ENCODE measurements at places on chromosomes 2 and 18. TPM values are rescaled to one million over a fixed set of nuclear protein-coding genes. Genes with fewer than 3 reads are reported as not detected.

The COL3A1 gene
- total RNA-seq = 12.5 TPM

The GPR155 gene
- 0.87 TPM for total RNA-seq

The MOB4 gene
- 36.3 TPM for total RNA-seq

The TCF23 gene
- not detected for total RNA-seq

The MARCHF4 gene
- total RNA-seq = 6.9 TPM

The DHRS9 gene
- total RNA-seq = 0.14 TPM

The FSHR gene
- total RNA-seq = not detected

The AFF3 gene
- total RNA-seq = 0.35 TPM

The MZT2B gene
- total RNA-seq = 369 TPM

The GULP1 gene
- total RNA-seq = 44.1 TPM

The IL36B gene
- total RNA-seq = not detected

The NR4A2 gene
- total RNA-seq = not detected

The ANKRD53 gene
- 0.75 TPM for total RNA-seq

The GNAL gene
- 3.2 TPM for total RNA-seq

The CHAC2 gene
- total RNA-seq = 21.1 TPM

The FAM124B gene
- not detected for total RNA-seq

The ZC3H8 gene
- 3.7 TPM for total RNA-seq

- no peak for DNase-seq
Observed at GRCh38 chr2:121336528-121337294, 51.7 kb upstream of the TFCP2L1 start.

- DNase-seq = no peak
Observed at GRCh38 chr18:48636436-48636835, 97.6 kb downstream of the CTIF start.

DNA sequence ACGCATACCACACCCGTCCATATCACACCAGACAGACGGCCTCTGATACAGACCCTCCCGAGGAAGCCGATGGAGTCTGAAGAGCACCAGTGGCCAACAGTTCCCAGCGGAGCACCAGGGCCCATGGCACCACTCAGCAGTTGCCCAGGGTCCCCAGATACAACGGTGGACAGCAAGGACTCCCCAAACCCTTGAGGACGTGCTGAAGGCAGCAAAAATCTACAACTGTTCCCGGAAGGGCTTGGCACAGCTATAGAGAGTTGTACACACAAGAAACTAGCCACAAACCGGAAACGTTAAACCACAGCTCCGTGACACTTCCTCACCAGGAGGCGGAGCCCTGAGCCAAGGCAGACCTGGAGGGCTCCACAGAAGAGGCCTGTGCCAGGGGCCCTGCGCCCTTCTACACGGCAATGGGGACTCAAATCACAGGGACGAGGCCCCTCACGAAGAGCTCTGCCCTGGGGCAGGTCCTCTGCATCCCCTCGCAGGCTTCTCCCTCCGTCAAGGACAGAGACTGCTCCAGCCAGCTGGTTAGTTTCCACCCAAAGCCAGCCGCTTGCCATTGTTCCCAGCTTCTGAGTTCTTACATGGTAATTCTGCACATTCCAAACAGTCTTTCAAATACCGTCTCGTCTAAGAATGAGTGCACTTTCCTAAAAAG, 133.4 kb downstream of the HDAC4 start:
- DNase-seq = no peak

DNA sequence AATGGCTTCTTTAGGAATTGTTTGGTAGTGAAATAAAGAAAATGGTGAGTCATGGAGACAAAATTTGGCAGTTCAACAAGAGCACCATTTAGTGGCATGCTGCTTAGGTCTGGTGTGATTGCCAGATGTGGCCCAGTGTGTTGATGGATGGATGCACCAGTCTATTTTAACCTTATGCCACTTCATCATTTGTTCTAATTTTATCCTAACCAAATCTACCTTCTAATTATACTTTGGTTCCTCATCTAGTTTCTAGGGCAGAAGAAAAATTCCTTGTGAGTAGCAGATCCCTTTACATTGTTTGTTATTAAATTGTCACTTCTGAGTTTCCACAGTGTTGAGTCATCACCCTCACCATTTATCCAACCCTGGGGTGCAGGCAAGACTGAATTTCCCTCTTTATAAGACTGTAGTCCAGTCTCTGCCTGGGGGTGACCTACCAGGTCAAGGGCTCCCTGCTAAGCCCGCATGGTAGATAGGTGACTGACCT, 32.5 kb downstream of the NABP1 start:
- DNase-seq = no peak

GRCh38 chr2:150612957-150613710, 125.7 kb upstream of the RND3 start:
- no peak for DNase-seq

- DNase-seq = no peak
Observed at GRCh38 chr2:26892922-26893524, 45.1 kb downstream of the DPYSL5 start.

GRCh38 chr18:45525301-45525700, 90.0 kb upstream of the SLC14A2 start:
- DNase-seq = no peak

DNA sequence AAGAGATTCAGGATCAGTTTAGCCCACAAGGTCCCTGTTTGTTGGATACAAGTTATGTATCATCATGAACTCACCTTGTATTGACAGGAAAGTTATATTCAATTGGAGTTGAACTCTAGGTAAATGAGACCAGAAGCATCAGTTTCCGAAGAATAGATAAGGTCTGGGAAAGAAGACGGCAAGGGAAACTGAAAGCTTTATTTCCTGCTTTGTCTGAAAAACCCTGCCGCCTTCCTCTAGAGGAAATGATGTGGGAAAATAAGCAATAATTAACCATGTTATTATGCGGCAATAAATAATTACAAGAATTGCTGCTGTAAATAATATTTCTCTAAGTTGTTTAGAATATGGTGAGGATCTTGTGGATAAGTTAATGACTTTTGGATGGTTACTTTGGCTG, 32.0 kb downstream of the LPIN1 start:
- DNase-seq = no peak

DNA sequence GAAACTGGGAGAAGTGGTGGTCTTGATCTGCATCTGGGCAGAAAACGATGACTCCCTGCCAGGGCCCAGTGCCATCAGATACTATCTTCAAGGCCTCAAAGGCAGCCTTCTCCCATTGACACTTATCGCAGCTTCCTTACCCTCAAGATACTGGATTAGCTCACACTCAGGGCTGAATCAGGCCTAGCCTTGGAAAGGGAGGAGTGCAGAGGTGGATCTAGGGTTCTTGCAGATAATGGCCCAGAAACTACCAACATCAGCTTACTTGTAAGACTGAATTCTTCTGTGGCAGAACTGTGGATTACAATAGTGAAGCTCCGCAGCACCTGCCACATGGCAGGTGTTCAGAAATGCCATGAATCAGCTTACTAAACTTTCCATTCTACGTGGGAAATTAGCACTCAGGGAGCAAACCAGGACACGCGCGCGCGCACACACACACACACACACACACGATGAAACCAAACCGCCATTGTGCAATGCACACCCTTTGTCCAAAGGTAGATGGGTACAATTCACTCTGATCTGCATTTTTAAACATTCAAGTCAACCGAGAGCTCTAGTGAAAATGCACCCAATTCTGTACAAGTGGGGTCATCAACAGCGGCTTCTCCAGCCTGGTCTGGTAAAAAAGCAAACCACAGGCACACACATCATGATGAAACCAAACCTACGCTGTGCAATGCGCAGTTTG, 26.3 kb upstream of the TMEM182 start:
- no peak for DNase-seq

DNA sequence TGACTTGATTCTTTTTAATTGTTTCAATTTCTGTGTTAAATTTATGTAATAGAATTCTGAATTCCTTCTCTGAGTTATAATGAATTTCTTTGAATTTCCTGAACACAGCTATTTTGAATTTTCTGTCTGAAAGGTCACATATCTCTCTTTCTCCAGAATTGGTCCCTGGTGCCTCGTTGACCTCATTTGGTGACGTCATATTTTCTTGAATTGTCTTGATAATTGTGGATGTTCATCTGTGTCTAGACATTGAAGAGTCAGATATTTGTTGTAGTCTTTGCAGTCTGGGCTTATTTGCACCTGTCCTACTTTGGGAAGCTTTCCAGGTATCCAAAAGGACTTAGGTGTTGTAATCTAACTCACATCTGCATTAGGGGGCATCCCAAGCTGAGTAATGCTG, 111.4 kb upstream of the LRRTM4 start:
- DNase-seq = no peak

GRCh38 chr18:44713435-44713834, 32.7 kb downstream of the SETBP1 start:
- no peak for DNase-seq

GRCh38 chr2:20838016-20838415, 15.1 kb upstream of the LDAH start:
- no peak for DNase-seq

GRCh38 chr2:141393214-141393545, 737.6 kb downstream of the LRP1B start:
- no peak for DNase-seq

DNA sequence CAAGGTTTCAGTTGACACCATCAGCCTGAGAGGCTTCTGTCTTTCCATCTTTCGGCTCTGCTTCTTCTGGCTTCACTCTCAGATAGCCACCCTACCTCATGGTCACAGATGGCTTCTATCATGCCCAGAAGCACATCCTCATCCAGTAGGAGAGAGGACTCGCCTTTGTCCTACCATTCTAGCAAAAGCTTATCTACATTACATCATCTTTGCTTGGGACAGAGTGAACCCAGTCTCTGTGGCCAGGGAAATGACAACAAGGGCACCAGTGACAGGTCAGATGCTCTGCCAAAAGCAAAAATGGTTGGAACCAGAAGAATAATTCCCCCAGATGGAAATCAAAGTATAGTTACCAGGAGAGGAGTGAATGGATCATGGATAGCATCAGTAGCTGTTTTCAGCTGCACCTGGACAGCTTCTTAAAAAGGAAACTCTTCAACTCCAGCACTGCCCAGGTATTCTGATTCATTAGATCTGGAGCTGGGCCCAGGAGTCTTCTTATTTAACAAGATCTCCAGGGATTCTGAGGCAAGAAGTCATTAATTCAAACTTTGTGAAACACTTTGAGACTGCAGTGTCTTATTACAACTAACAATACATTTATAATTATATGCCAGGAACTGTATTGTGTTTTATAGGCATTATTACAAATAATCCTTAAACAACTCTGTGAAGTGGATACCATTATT, 257.7 kb upstream of the UBE2E3 start:
- no peak for DNase-seq

- DNase-seq = no peak
Observed at GRCh38 chr2:230711224-230711623, 1.4 kb upstream of the CAB39 start.

GRCh38 chr2:189082376-189082975, 97.1 kb downstream of the COL5A2 start:
- DNase-seq = no peak

- DNase-seq = peak; percentile 77
Observed at GRCh38 chr2:142742371-142743214, 134.9 kb upstream of the KYNU start.

- DNase-seq = no peak
Observed at GRCh38 chr2:193461431-193461934, 1266.8 kb upstream of the TMEFF2 start.

DNA sequence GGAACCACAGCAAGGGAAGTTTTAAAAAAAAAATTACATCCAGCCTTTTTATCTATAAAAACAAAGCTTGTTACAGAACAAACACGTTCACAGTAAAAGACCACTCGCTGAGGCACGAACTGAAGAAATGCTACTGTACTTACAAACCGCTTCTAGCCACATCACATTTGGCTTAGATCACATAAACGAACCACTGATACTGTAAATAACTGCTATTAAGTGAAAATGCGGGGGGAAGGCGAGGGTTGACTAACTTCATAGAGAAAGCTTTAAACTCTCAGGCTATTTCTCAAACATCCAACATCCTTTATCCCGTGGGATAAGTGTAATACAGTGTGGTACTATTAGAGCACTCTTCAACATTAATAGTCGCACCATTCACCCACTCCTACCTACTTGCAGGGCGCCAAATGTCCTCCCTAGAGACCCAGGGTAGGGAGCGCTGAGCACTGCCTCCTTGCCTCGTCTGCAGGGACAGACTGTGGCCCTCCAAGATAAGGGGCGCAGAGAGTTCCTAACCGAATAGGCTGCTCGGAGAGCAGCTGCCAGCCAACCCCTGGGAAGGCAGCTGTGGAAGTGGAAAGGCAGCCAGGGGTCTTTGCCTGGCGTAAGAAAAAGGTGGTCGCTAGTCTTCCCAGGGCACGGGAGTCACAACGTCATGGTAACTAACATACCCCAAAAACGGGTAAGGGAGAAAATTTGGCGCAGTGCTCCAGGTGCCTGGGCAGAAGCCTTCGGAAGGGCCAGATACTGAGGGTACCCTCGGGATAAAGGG, 854 bp downstream of the GPR155 start:
- DNase-seq = no peak

GRCh38 chr18:67639872-67640271, 123.4 kb upstream of the DSEL start:
- no peak for DNase-seq

GRCh38 chr2:46460241-46460921, 19.0 kb upstream of the TMEM247 start:
- DNase-seq = no peak

- no peak for DNase-seq
Observed at GRCh38 chr2:190947711-190948251, 66.2 kb downstream of the STAT1 start.

GRCh38 chr2:62344472-62344871, 148.6 kb downstream of the B3GNT2 start:
- peak; percentile 85 for DNase-seq

DNA sequence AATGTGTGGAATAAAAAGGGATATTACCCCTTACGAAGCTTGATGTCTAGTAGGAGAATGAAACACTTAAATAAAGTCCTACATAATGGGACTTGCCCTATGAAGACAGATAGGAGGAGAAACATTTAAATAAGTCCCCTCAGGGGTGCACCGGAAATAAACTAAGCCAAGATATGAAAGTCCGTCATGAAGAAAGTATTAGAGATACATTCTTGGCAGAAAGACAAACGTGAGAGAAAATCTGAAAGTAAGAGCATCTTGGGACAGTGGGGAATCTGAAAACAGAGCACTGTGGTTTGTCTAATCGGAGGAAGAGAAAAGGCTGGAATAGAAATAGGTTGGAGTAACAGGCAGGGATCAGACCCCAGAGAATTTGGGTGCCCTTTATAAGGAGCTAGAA, 516.9 kb upstream of the DSEL start:
- no peak for DNase-seq

- DNase-seq = no peak
Observed at GRCh38 chr2:152740743-152741328, 22.4 kb downstream of the ARL6IP6 start.

DNA sequence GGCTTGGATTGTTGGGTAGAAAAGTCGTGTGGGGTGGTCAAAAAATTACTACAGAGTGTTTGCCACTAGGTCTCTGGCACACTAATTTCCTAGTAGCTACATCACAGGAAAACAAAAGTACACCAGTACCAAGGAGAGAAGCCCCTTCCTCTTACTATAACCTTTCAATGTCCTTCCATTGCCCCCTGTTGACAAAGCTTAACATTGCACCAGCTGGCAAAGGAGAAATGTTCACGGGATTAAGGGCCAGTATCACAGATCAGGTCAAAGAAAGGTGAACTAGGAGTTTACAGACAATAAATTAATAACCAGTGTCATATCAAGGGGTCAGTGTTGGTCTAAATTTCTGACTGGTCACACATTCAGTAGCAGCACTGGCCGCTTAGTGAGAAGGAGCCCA, 1139.6 kb upstream of the FAM98A start:
- no peak for DNase-seq

- DNase-seq = no peak
Observed at GRCh38 chr2:39538718-39539117, 101.6 kb upstream of the MAP4K3 start.

- DNase-seq = no peak
Observed at GRCh38 chr18:61637905-61638595, 254.8 kb downstream of the RNF152 start.

All from epithelial cell of proximal tubule (primary cell).